ENCODE measurements at places on chromosomes 5 and 9.

GRCh38 chr5:52015760-52016159 is 632.5 kb downstream of the ISL1 start:
- DNase-seq: no peak

DNA sequence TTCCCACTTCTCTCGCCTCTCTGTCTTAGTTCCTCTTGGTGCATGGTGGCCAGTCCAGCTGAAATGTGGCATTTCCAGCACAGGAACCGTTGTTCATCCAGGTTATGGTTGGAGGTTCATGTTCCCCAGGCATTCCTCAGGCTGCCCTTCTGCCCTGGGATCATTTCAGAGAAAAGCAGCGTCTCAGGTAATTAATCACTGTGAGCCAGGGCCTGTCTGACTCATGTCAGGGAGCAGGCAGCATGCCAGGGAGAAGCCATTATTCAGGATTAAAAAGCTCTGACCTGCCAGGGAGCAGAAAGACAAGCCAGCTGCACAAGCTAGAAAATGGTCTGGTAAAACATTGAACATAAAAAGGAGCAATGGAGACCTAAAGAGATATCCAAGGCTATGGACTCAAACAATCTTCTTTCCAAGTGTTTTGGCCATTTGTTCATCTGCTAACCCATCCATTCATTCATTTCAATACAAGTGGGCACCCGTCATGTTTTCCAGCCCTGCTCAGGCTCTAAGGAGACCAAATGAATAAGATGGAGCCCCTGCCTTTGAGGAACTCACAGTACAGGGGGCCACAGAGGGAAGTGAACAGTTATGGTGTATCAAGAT is 241.4 kb downstream of the DRD1 start:
- DNase-seq: no peak

- DNase-seq: no peak
Measured at GRCh38 chr5:68251804-68252522, 36.4 kb downstream of the PIK3R1 start.

DNA sequence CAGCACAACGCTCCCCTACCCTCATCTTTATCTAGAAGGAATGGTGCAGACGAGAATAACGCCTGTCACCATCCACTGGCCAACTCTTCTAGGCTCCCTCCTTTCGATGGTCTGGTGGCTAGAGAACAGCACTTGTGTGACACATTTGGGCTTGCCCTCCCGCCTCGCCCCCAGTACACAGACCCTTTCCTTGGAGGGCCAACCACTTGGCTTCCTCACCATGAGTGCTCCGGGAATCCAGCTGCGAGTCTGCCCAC is 1.4 kb downstream of the GNAQ start:
- no peak for DNase-seq

GRCh38 chr5:168085261-168086031 is 206.0 kb upstream of the WWC1 start:
- DNase-seq: no peak

DNA sequence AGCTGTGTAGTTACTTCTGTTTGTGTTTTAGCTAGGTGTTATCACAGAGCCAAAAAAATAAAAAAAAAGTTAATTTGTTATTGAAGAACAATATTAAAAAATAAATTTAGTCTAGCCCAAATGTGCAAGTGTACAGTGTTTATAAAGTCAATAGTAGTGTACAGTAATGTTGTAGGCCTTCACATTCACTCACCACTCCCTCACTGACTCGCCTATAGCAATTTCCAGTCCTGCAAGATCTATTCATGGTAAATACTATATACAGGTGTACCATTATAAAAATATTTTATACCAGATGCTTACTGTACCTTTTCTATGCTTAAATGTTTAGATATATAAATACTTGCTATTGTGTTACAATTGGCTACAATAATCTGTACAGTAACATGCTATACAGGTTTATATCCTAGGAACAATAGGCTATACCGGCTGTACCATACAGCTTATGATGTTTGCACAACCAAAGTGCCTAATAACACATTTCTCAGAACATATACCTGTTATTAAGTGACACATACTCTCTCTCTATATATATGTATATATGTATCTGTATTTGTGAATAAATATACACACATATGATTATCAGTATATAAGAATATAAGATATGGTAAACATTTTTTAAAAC is 341.4 kb upstream of the EDIL3 start:
- DNase-seq: no peak

DNA sequence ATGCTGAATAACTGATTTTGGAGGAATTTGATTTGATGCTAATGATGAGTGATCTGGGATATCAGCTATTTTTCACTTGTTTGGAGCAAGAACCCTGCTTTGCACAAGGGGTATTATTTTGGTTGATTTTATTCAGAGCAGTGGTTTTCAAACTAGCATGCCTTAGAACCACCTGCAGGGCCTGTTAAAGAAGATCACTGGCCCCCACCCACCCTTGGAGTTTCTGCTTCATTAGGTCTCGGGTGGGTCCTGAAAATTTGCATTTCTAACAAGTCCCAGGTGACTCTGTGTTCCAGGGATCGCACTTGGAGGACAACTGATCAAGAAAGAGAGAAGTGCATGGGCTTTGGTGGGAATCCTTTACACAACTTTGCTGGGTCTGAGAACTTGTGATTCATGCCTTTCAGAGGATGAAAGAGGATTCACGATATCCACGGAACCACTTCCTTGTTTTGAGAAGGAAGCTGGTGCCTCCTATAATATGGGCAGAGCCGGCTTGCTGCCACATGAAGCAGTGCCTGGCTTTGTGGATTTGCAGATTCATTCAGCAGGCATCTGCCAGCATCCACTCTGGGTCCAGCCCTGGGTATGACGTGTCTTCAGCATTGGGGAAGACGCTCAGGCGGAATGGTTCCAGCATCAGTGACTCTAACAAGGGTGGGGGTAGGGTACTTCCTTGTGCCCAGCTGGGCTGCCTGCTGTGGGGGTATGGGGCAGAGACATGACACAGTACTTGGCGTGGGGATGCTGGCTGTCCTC is 106.6 kb upstream of the PITX1 start:
- no peak for DNase-seq

- no peak for DNase-seq
Measured at GRCh38 chr5:13708432-13708831, 236.1 kb downstream of the DNAH5 start.
